ENCODE measurements at places on chromosomes 13 and 19. TPM values are rescaled to one million over a fixed set of nuclear protein-coding genes. Genes with fewer than 3 reads are reported as not detected.

The PRSS57 gene
- total RNA-seq: not detected

The SPACA4 gene
- total RNA-seq: not detected

The FBN3 gene
- total RNA-seq: 0.20 TPM

The PLIN5 gene
- total RNA-seq: 1.8 TPM

The NLRP7 gene
- total RNA-seq: not detected

The PGLYRP2 gene
- total RNA-seq: 0.49 TPM

The NAPSA gene
- not detected for total RNA-seq

The FFAR2 gene
- not detected for total RNA-seq

The MRPL54 gene
- total RNA-seq: 66.9 TPM

The HMGB1 gene
- total RNA-seq: 878 TPM

Measured in HepG2 (cell line).